GM19239 (cell line): ENCODE measurements at places on chromosomes 5 and 9.

- no peak for DNase-seq
Observed at GRCh38 chr9:85118990-85119755, 449.6 kb downstream of the NTRK2 start.

DNA sequence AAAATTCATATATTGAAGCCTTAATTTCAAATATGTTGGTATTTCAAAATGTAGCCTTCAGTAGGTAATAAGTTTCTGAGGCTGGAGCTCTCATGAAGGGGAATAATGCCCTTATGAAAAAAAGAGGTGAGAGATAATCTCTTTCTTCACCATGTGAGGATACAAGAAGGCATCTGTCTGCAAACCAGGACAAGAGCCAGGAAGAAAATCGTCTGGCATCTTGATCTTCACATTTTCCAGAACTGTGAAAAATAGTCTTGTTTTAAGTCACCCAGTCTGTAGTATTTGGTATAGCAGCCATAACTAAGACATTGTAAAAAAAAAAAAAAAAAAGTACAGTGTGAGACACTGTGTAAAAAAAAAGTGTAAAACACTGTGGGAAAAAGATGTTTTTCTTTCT lies 768.9 kb downstream of the TAF11L14 start:
- DNase-seq, result no peak

- no peak for DNase-seq
Observed at GRCh38 chr9:73023025-73023541, 70.2 kb upstream of the ALDH1A1 start.

DNA sequence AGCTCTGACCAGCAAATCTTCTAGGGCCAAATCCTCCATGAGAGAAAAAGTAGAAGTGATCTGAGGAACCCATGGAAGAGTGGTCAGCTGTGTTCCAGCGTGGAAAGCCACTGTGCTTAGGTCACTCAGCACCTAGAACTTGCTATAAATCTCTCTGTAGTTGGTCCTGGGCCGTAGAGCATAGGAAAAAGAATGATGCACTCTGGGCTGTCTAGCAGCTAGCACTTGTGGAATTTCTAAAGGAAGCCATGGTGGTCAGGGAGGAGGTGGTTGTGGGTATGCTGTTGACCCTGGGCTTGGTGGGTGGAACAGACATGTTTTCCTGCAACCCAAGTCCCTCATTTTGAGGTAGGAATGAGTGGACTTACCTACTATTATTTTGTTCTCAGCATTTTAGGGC lies 48.1 kb downstream of the GGTA1 start:
- no peak for DNase-seq

DNA sequence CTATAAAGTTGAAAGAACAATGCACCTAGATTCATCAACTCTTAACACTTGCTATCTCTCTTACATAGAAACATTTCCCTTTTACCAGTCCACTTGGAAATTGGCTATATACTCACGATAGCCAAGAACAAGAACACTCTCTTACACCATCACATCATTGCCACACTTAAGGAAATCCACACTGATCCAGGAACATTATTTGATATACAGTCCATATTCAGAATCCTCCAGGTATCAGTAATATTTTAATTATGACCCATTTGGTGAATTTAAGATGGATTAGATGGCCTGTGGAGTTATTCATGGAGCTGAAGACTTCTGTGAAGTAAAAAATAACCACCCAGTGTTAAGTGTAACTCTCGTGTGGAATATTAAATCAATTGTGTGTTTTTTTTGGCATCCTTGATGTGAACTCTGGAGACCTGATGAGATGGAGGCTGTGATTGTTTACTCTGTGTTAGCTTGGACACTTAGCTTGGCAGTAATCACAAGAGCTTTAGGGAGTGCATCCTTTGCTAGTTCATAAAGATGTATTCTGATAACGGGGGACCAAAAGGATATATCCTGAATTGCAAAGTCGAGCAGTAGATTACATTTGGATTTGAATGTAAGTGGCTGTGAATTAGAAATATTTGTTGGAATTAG lies 52.0 kb upstream of the ABL1 start:
- DNase-seq, result no peak
